Fibroblast of villous mesenchyme (primary cell): ENCODE measurements at places on chromosomes 13 and 19.
A peak's percentile ranks its signal among the peaks of the same experiment; 100 is the strongest.

DNA sequence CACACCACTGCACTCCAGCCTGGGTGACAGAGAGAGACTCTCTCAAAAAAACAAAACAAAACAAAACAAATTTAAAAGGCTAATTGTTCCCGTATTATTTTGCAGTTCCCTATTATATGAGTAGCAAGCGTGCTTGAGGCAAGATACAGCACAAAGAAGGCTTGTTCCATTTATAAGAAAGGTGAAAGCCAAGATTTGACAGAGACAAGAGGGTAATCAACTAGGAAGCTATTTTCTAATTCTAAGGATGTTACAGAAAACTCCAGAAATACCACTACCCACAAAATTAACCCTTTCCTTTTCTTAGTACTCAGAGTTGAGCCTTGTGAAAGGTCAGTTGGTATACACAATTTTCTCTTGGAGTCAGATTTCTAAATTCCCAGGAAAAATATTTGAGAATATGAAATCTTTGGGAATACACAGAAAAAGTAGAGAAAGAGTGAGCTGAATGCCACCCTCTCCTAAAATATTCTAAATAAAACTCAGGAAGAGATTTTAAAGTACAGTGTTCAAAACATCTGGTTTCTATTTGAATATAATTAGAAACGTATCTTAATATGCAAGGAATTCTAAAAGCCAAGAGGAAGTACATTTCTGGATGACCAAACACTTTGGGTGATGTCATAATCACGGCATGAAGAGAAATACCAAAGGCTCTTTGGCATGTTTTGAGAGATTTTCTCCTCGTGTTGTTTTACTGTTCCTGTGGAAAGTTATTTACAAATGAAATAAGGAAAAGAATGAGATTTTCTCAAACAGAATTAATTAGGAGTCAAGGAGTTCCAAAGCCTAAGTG lies 63.0 kb upstream of the FLT1 start:
- peak; percentile 89 for DNase-seq

- peak; percentile 38 for DNase-seq
Measured at GRCh38 chr19:6023085-6023682, 45.2 kb upstream of the RANBP3 start.

DNA sequence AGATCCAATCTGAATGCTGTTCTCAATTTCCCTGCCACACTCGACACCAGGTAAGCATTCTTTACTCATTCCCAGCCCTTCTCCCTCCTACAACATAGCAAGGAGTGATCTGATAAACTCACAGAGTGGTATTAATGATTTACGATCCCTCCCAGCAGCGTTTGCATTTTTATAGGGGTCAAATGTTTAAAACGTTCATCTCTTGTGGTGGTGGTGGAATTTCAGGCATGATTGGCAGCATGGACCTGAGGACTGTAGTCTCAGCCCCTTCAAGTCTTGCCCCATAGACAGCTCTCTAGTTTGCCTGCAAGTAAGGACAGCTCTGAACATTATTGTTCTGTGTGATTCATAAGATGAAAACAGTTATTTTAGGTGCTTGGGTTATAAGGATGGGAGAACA lies 565.7 kb downstream of the EFNB2 start:
- peak; percentile 83 for DNase-seq

DNA sequence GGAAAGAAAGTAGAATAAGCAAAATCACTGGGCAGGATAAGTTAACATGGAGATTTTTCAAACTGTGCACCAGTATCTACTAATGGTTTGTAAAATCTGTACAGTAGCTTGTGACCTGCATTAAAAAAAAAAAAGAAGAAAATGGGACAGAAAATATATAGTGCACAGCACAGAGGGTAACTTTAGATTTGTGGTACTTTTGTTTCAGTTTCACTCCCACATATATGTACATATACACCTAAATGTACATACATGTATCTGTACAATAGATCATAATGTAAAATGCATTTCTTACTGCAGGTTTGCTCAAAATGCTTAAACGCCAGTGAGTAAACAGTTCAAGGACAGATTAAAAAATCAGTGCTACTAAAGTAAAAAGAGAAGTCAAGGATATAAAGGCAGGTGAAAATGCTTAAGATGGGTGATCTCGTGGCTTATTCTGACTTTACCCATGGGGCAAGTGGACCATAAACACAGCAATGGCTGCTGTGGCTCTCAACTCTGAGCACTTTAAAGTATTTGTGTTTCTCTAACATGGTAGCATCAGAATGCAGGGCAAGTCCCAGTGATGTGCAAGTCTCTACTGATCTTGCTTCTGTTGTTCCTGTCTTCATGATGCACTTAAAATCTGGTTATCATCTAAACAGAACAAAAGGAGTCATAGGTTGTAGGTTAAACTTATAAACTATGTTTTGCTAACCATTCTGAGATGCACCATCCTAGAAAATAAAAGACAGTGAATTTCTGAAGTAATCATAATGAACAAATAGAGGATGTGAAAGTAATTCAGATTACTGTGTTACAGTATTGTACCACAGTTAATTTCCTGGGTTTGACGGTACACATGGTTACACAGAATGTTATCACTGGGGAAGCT lies 112.3 kb downstream of the MIPEP start:
- DNase-seq = no peak

DNA sequence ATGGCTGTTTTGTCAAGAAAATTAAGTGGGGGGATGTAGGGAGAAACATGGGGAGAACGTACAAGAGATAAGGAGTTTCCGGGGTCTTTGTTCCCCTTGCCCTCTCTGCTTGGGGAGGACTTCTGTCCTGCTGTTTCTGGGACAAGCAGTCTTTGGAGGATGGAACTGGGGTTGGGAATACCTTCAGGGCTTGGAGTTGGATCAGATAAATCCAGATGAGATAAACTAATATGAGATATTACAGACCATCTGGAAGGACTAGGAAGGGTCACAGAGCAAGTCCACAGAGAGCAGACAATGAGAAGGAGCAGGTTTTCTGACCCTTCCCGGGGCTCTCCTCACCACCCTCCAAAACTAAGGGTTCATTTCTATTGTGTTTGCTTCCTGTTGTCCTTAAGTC lies 237.5 kb downstream of the TSHZ3 start:
- no peak for DNase-seq

DNA sequence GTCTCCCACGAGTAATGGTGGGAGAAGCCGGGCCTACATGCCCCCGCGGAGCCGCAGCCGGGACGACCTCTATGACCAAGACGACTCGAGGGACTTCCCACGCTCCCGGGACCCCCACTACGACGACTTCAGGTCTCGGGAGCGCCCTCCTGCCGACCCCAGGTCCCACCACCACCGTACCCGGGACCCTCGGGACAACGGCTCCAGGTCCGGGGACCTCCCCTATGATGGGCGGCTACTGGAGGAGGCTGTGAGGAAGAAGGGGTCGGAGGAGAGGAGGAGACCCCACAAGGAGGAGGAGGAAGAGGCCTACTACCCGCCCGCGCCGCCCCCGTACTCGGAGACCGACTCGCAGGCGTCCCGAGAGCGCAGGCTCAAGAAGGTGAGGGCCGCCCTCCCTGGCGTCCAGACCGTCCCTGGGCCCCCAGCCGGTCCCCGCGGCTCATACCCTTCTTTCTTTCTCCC lies 1.4 kb upstream of the USF2 start:
- DNase-seq = peak; percentile 32

- no peak for DNase-seq
Measured at GRCh38 chr13:33138441-33138840, 122.2 kb downstream of the KL start.

DNA sequence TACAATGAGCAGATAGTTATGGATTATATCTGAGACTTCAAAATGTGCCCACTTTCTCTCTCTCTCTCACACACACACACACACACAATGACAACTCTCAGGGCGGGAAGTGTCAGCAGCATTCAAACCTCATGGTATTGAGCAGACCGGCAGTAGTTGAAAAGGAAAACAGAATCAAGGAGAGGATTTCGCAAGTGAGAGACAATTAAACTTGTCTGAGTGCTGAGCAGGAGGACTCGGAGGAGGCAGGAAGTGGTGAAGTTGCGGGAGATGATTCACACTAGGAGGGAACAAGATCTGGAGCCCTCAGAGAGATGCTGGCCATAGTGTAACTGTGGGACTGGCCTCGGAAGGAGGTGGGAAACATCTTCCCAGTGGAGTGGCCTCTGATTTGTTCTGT lies 353.1 kb downstream of the EFNB2 start:
- peak; percentile 91 for DNase-seq

GRCh38 chr13:111359930-111360329 lies 39.5 kb downstream of the TEX29 start:
- DNase-seq = no peak

DNA sequence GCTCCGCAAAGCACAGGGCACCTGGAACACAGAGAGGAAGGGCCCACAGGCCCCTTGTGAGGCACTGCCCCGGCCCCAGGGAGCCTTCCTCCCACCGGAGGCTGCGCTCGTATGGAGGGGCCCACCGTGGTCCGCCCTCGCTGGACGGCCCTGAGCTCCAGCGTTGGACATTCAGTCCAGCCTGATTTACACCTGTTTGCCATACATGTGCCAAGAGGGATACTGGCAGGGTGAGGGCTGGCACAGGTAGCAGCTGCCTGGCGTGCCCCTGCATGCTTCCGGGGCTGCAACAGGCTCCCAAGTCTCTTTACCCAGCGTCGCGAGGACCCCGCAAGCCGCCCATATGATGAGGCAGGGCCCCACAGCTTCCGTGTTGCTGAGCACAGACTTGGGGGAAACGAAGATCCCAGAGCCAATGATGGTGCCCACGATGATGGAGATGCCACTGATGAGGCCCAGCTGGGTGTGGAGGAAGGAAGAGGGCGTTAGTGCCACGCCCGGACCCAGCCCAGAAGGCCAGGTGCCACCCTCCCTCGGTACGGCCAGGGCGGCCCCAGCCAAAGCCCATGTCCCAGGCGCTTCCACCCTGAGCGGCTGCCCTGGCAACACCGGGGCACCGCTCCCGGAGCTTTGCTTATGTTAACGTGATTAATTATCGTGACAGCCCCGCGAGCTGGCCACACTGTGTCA lies 5.1 kb downstream of the SLC7A9 start:
- no peak for DNase-seq

DNA sequence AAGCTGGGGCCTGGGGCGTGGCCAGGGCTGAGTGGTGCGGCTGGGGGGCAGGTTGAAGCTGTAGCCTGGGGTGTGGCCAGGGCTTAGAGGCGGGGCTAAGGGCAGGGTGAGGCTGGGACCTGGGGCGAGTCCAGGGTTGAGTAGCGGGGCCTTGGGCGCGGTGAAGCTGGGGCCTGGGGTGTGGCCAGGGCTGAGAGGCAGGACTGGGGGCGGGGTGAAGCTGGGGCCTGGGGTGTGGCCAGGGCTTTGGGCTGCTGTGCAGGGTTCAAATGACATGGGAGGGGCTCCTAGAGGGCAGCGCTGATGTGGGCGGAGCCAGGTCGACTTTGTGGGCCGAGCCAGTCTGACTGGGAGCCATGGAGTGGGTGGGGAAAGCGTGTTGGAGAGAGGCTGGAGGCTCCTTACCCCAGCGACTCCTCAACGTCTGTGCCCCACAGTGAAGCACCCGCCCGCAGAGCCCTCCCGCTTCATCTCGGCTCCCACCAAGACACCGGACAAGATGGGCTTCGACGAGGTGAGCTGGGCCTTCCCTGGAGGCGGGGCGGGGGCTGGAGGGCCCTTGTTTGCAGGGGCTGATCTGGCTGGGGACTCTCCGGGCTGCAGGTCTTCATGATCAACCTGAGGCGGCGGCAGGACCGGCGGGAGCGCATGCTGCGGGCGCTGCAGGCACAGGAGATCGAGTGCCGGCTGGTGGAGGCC lies 21.5 kb downstream of the COLGALT1 start:
- DNase-seq = peak; percentile 44

DNA sequence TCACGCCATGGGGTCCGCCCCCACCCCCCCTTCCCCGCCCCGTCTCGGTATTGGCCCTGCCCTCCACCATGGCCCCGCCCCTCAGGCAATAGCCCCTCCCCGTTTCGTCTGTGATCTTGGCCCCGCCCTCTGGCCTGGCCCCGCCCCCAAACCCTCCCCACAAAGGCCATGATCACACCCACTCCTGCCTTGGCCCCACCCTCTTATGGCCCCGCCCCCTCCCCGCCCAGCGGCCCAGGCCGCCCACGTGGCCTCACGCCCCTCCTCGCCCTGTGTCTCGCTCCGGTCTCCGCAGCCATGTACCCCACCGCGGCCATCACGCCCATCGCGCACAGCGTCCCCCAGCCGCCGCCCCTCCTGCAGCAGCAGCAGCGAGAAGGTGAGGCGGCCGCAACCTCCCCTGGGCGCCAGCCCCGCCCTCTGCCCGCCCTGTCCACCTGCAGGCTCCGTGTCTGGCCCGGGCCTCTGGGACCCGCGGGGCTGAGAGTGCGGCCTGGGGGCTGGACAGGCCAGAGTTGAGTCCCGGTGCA lies 61.3 kb downstream of the CELF5 start:
- DNase-seq = no peak

- peak; percentile 13 for DNase-seq
Measured at GRCh38 chr19:53057904-53058580, 13.5 kb downstream of the ERVV-2 start.

DNA sequence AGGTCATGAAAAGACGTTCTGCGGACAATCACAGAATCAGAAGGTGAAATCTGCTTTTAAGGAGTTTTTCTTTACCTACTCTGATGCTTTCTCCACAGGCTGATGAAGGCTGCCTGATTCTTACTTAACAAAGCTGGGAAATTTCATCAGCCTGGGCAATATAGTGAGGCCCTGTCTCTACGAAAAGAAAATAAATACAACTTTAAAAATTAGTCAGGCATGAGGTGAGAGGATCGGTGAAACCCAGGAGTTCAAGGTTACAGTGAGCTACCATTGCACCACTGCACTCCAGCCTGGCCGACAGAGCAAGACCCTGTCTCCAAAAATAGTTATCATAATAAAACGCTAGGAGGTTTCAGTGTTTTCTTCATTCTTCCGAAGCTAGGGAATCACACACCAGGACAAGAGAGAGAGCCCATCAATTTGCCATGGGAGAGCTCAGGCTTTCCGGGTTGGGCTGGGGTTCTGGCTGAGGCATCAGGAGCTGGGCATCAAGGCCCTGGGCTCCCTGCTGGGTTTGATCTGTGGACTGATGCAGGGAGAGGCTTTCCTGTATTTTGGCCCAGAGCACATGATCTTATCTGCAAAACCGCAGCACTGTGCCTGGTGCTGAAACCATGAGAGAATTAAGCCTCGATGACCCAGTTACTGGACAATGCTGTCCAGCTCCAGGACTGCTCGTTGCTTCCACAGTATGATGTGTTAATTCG lies 25.1 kb upstream of the CEBPG start:
- DNase-seq = peak; percentile 41

DNA sequence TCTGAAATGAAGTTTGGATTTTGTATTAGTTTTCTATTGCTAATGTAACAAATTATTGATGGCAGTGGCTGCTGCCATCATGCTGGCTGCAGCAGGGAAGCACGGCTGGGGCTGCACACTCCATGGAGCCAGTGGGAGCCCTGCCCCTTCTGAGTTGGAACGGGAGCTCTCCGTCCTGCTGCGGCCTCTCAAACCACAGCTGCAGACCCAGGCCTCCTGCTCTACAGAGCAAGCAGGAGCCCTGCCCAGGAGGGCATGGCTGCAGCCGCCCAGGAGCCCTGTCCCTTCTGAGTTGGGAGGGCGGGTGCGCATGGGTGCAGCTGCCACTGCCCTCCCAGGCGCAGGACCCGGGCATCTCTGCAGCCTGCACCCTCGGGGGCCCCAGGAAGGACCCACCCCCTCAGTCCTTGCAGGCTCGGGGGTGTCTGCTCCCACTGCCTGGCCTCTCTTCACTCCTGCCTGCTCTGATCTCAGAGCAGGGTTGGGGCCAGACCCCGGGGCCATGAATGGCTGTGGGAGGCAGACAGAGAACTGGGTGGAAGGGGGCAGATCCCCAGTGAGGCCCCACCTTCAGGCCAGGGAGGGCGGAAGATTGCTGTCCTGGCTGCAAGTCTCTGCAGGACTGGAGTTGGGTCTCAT lies 21.0 kb upstream of the ESD start:
- DNase-seq = no peak

GRCh38 chr13:76854894-76855293 lies 31.3 kb downstream of the KCTD12 start:
- DNase-seq = peak; percentile 14

GRCh38 chr19:47619763-47620162 lies 10.8 kb downstream of the BICRA start:
- DNase-seq = no peak
